HEK293T (cell line): ENCODE measurements at places on chromosomes 12 and 14.

- DNase-seq = no peak
These were observed 28.1 kb upstream of the ZNF740 start for GRCh38 chr12:53152390-53152789.

- DNase-seq = no peak
These were observed 29.6 kb downstream of the FLVCR2 start for GRCh38 chr14:75607842-75608640.

DNA sequence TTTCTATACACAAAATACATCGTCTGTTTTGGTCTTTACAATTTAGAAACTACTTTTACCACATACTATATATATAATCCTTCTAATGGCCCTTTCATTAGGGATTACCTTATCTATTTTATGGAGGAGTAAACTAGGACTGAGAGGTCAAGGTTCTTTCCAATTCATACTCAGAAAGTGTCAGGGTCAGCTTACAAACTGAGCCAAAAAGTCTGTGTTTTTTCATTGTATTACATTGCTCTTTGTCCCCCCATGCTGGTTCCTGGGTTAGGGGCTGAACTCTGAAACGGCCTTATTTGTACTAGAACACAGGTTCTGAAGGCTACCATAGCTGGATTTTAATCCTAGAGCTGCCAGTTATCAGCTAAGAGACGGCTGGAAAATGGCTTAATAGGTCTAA lies 368.1 kb downstream of the GRIN2B start:
- no peak for DNase-seq

DNA sequence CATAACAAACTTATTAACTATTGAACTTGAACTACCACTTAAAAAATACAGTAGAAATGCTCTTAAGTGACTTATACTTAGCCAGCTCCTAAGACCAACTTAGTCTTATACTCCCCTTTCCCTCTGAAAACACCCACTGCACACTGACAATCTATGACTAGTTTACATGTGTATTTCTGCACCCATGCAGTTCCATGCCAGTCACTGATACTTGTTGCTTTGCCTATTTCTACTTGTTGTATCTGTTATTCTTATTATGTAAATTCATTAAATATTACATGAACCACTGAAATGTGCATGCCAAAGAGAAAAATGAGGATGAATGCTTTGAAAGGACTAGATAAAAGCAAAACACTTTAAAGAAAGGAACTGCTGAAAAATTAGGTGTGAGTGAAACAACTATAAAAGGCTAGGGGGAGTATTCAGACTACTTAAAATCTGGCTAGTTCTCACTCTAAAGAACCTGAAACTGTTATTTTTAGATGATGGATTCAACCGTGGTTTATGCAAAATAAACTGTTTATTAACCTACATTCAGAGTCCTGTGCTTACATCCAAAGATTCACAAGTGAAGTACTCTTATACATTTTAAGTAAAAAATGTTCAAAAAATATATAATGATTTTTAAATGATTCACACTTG lies 74.7 kb downstream of the RPS6KA5 start:
- DNase-seq = no peak

DNA sequence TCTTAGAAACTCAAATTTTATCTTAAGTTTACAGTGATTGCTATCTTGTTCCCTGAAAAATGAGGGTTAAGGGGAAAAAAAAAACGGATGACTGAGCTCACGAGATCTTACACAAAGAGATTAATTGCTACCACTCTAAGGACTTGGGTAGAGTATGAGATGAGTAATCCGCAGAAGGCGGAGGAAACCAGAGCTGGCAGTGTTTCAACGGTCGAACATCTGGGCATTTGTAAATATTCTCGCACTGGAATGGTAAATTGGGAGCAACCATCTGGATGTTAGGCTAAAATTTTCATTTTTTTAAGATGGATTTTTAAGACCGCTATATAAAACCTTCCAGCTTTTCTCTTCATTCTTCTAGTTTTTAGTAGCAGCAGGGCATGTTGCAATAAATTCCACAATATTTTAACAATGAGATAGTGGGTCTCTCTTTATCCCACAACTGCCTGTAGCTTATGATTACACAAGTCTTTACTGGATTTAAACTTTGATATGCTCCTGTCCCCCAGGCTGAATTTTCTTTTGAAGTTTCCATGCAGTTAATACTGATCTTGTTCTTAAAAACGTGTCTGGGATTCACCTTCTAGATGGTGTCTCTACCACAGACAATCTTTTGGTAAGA lies 1324.1 kb downstream of the AACS start:
- no peak for DNase-seq

DNA sequence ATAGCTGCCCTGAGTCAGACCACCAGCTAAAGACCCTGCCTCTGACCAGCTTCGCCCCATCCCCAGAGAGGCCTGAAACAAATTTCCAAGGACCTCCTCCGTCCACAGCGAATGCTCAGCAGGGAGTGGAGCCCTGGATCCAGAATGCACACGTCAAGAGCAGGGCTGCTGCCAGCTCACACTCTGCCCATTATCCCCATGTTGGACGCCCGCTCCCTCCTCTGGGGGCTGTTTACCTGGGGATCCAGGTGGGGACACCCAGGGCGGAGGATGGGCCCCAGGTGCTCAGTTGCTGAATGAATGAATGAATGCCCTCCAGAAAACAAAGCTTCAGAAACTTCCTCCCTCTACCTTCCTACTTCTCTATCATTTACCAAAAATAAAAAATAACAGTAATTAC lies 18.1 kb downstream of the BCL11B start:
- no peak for DNase-seq
